EH (cell line): ENCODE measurements at places on chromosomes 4 and X.

- DNase-seq = no peak
Observed at GRCh38 chrX:110395877-110396276, 37.2 kb downstream of the RTL9 start.

- DNase-seq = no peak
Observed at GRCh38 chr4:129532573-129532972, 436.6 kb downstream of the C4orf33 start.

- DNase-seq = no peak
Observed at GRCh38 chr4:139005774-139006173, 9.8 kb upstream of the NOCT start.

DNA sequence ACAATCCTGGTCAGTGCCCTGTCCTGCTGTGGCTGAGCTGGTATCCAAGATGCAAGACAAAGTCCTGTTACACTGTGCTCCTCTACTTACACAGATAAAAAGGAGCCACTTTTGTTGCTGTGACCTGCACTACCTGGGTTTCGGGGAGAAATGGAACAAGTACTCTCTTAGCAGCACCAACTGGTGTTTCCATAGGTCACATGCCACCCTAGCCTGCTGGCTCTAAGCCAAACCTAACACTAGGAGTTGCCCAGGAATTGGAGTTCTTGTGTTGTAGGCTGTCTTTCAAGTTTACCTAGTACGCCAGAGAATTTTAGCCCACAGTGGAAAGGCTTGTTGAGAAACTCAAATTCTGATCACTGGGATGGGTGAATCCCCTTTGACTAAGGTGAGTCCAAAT lies 727.4 kb downstream of the FAM133A start:
- DNase-seq = no peak

DNA sequence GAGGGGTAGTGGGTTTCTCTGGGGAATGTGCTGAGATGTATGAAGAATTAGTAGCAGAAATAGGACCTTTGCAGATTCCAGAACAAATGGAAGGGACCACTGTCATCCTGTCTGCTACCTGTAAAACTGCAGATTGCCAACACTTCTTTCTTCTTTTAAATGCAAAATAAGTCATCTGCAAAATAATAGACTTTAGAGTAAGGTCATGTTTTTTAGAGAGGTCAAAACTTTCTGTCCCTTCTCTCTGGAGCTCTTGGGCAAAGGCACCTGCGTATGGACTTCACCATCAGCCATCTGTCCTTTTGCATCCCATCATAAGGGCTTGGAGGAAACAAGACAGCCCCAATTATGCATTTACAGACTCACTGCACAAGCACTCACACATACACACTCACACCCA lies 121.1 kb upstream of the PPARGC1A start:
- no peak for DNase-seq

- DNase-seq = peak; percentile 81
Observed at GRCh38 chr4:48340276-48340964, 909 bp upstream of the SLAIN2 start.

GRCh38 chrX:72069350-72070160 lies 62.2 kb downstream of the RTL5 start:
- DNase-seq = no peak

DNA sequence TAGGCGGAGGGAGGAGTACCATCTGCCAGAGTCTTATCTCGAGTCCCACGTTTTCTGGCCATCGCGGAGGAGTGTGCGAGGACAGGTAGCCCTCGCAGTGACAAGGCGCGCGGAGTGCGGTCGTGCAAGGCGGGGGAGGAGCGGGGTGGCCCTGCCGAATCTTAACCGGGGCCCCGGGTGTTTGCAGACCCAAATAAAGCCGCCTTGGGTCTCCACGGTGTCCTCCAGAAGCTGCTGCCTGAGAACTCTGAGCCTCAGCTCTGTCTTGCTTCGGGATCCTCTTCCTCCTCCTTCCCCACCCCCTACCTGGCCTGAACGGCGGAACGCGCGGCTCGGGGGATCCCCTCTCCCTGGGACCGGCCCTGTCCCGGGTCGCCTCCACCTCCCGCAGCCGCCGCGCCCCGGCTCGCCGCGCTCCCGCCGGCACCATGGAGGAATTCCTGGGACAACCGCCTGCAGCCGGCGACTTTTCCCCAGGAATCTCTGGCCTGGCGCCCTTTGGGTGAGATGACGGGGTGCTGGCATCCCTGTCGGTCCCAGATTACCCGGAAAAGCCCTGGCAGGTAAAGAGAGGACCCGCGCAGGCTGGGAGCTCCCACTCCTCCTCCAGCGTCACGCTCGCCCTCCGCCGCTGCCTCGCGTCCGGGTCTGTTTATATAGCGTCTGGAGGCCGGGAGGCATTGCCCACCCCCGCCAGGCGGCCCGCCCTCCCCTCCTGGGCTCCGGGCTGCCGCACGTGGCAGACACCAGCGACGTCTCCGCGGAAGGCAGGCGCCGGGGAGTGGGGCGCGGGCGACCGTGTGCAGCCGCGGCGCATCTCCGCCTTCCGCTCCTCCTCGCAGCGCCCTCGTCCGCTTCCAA lies at the start of gene GALNTL6:
GALNTL6 (plus strand) TSS at position 740 of the 861 bp plus-strand sequence.
- peak; percentile 10 for DNase-seq

DNA sequence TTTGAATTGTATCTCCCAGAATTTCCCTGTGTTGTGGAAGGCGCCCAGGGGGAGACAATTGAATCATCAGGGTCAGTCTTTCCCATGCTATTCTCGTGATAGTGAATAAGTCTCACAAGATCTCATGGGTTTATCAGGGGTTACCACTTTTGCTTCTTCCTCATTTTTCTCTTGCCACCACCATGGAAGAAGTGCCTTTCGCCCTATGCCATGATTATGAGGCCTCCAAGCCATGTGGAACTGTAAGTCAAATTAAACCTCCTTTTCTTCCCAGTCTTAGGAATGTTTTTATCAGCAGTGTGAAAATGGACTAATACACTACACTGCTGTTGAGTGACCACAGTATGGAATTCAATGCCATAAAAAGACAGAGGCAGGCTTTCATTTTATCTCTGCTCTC lies 12.2 kb downstream of the CENPC start:
- no peak for DNase-seq

GRCh38 chr4:20281453-20281852 lies 29.7 kb downstream of the SLIT2 start:
- DNase-seq = no peak

GRCh38 chr4:76526585-76526990 lies 91.6 kb downstream of the SHROOM3 start:
- DNase-seq = peak; percentile 31

DNA sequence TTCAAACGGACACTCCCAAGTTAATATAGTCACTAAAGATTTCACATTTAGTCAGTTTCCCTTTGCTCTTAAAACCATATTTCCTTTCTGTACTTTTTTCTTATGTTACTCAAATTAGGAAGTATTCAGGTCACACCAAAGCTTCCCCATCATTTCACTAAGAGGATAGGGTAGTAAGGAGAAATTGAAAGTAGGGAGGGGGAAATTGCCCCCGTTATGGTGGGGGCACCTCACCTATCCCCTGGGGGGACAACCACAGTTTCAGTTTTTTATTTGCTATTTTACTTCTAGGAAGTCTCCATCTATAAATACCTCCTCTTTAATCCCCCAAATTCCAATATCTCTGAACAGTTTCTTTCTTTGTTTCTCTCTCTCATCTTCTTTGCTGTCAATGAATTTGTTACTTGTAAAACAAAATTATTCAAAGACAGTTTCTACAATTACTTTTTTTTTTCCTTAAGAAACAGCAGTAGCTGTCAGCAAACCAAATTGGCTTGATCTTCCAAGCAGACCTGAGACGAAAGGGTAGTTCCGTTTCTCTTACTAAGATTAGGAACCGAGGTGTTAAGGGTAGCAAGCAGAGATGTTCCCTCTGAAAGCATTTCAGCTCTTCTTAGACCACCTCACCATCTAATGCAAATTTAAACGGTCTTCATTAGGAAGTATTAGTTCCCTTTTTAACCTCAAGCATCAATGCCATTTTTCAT lies 160.2 kb upstream of the KLF3 start:
- no peak for DNase-seq

GRCh38 chrX:8738588-8739189 lies 6.8 kb upstream of the ANOS1 start:
- peak; percentile 37 for DNase-seq

GRCh38 chr4:111985426-111985825 lies 159.8 kb upstream of the FAM241A start:
- no peak for DNase-seq

- no peak for DNase-seq
Observed at GRCh38 chr4:30953799-30954198, 233.6 kb downstream of the PCDH7 start.

DNA sequence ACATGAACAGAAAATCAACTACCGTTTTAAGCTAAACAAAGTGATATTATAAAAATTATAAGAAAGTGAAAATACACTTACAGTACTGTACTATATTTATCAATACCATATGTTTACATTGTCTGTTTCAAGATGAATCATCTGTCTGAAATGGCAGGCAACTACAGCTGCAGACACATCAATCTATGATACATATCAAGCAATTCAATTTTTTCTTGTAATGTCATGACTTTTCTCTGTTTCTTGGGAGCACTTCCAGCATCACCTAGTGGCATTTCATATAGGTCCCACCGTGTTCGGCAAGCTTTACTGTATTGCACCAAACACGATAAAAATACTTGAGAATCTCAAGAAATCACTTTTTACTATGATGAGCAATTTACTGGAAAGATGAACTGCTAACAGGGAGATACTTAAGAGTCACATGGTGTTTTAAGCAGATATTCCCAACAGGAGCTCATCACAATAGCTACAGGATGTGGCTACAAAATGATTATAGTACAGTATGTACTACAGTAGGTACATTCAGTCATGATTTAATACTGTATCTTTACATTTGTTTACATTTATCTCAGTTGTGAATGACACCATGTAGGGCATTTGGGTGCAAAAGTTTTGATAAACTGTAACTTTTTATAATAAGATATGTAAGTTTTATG lies 207.4 kb downstream of the ADAM29 start:
- no peak for DNase-seq

DNA sequence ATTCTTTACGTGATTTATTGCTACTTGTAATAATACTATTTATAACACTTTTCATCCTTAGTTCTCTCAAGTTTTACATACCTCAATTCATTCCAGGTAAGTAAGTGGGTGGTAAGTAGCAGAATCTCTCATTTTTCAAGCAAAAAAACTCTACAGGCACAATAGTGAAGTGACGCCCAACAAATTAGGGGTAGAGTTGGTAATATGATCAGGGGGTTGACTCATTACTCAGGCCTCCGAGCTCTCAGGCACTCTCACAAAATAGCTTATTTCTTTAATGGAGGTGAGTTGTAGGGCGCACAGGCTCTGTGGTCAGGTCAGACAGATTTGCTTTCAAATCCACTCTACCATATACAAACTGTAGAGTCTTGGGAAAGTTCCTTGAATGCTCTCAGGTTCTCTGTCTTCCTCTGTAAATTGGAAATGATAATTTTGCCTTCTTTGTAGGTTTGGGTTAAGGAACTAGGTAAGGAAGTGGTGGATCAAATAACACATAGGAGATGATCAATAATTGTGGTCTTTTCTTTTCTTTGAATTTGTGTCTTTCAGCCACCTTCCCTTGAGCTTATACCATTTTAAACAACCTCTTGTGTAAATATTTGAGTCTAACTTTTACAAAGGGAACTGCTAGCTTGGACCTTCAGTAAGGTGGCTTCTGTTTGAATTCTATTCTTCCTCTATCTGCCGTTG lies 134.9 kb upstream of the LEF1 start:
- DNase-seq = peak; percentile 2

- DNase-seq = peak; percentile 64
Observed at GRCh38 chr4:7280926-7281690, 88.8 kb downstream of the SORCS2 start.

DNA sequence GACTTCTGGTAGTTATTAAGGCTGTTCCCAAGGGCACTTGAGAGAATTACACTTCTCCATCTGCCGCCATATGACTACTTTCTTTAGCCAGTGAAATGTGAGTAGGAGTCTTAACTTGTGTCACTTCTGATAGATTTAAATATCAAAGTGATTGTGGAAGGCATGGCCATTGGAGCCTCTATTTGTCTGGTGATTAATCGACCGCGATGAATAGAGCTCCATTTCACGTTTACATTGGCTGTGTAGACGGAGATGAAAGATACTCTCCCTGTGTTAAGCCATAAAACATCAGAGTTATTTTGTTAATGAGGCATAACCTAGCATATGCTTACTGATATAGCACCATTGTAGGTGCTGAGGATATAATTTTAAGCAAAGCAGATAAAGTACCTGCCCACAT lies 852.4 kb downstream of the CCSER1 start:
- no peak for DNase-seq

GRCh38 chr4:8152090-8152864 lies 6.3 kb downstream of the ABLIM2 start:
- DNase-seq = no peak

GRCh38 chr4:19831644-19832285 lies 419.9 kb upstream of the SLIT2 start:
- DNase-seq = peak; percentile 65

- peak; percentile 20 for DNase-seq
Observed at GRCh38 chr4:89754531-89754930, 82.4 kb downstream of the SNCA start.

DNA sequence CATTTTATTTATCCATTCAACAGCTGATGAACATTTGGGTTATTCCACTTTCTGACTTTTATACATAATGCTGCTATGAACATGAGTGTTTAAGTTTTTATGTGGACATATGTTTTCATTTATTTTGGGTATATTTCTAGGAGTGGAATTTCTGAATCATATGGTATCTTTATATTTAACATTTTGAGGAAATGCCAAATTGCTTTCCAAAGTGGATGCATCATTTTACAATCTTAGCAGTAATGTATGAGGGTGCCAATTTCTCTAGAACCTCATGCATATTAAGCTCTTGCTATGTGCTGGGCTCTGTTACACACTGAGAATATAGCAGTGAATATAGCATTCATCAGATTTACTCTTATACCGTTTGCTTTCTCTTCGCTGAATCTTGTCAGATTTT lies 983.7 kb downstream of the STIM2 start:
- DNase-seq = peak; percentile 2

- peak; percentile 55 for DNase-seq
Observed at GRCh38 chr4:7887436-7887835, 52.2 kb downstream of the AFAP1 start.
